Esophagus muscularis mucosa (tissue), 4 donors: ENCODE measurements at places on chromosomes 7 and 10. TPM values are rescaled to one million over a fixed set of nuclear protein-coding genes. Genes with fewer than 3 reads are reported as not detected.

DNA sequence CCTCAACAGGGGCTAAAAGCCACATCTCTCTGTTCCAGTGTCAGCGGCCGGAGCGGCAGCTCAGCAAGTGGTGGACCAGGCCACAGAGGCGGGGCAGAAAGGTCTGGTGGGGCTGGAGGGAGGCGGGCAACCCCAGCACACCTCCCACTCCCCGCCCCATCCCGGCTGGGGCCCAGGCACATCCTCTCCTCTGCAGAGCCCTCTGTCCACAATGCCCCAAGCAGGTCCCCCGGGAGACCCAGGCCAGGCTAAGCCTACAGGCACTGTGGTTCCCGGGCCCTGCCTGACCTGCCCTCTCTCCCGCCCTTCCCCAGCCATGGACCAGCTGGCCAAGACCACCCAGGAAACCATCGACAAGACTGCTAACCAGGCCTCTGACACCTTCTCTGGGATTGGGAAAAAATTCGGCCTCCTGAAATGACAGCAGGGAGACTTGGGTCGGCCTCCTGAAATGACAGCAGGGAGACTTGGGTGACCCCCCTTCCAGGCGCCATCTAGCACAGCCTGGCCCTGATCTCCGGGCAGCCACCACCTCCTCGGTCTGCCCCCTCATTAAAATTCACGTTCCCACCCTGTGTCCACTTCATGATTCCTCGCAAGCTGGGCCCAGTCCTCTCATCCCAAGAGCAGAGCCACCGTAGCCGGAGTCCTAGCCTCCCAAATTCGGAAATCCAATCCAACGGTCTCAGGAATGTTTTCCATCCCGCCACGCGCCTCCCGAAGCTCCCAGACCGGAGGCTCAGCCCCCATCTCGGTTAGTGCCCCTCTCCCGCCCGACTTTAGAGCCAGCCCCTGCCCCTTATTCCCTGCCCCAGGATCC is 2.1 kb downstream of the ADIRF start:
- DNase-seq = peak; percentile 94
- peak overlapping the region; percentile 99 for H3K27ac ChIP-seq
- no peaks in the 10 kb centered on the region for H3K27me3 ChIP-seq
- H3K4me1 ChIP-seq = peaks cover 66% of the 10 kb centered on the region

DNA sequence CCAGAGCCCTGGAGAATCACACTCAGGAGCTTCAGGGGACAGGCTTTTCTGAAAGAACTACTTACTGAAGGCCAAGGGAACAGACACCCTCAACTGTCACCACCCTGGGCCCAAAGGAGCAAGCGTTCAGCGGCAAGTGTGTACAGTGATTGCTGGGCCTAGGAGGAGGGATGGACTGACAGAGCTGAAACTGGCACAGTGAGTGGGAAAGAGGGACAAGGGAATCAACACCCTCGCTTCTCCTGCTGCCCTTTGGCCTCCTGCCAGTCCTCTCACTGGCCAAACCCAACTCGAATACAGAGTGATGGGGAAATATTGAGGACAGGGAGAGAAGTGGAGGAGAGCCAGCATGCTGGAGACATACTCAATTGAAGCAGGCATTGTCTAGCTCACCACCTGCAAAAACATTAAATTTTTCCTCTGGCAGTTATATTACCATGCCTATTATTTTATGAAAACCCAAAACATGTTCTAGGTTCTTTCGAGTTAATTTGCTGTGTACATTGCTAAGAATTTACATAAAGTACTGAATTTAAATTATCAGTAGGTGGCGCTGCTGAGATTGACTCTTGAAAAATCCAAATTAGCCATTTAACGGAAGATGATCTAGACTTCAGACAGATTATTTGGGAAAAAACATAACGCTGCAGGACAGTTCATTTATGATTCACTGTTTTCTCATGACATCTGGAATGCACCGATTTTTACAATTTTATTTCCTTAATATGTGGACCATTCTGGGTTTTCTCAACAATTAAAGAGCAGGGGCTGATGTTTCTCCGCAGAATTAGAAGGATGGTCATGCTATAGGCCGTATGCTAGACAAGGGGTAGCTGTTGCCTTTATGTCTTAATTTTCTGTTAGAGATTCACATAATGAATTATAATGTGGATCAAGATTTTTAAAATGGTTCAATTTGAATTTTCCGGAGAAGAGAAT is 14.7 kb upstream of the TMEM236 start:
- H3K27me3 ChIP-seq = no peaks in the 10 kb centered on the region
- no peaks in the 10 kb centered on the region for H3K36me3 ChIP-seq
- H3K27ac ChIP-seq = no peak overlapping the region
- no peak for DNase-seq

DNA sequence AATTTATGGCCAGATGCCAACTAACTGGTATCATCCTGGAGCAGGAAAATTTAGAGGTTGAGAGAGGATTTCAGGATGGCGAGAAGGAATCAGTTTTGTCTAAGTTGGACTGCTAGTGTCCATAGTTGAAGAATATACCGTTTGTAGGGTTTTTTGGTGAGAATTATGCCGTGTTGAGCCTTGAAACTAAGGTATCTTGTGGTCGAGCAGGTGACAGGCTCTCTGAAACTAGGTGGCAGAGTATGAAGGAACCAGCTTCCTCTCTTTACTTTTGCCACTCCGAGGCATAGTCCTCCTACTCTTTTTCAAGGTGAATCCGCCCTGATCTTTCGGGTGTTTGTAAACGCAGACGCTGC is 9.7 kb downstream of the MDFIC start:
- no peaks in the 10 kb centered on the region for H3K36me3 ChIP-seq
- H3K27ac ChIP-seq = no peak overlapping the region
- H3K4me3 ChIP-seq = no peak overlapping the region
- no peaks in the 10 kb centered on the region for H3K27me3 ChIP-seq

- no peak overlapping the region for H3K27ac ChIP-seq
- no peaks in the 10 kb centered on the region for H3K36me3 ChIP-seq
- DNase-seq = no peak
- H3K4me3 ChIP-seq = peak overlapping the region; percentile 14
- H3K4me1 ChIP-seq = no peaks in the 10 kb centered on the region
Observed at GRCh38 chr7:116028787-116029186, 1.8 kb downstream of the TFEC start.

- H3K27me3 ChIP-seq = no peaks in the 10 kb centered on the region
- DNase-seq = no peak
- H3K36me3 ChIP-seq = no peaks in the 10 kb centered on the region
- peaks cover 42% of the 10 kb centered on the region for H3K4me1 ChIP-seq
- H3K4me3 ChIP-seq = no peak overlapping the region
Observed at GRCh38 chr7:32501522-32501921, 6.2 kb downstream of the AVL9 start.

GRCh38 chr7:155584261-155584660 is 37.9 kb upstream of the CNPY1 start:
- no peak overlapping the region for H3K4me3 ChIP-seq
- peaks cover 53% of the 10 kb centered on the region for H3K27me3 ChIP-seq
- H3K36me3 ChIP-seq = no peaks in the 10 kb centered on the region
- no peak for DNase-seq
- peaks cover 12% of the 10 kb centered on the region for H3K4me1 ChIP-seq

GRCh38 chr7:45174966-45175765 is 17.6 kb downstream of the RAMP3 start:
- no peaks in the 10 kb centered on the region for H3K27me3 ChIP-seq
- no peaks in the 10 kb centered on the region for H3K4me1 ChIP-seq
- H3K4me3 ChIP-seq = no peak overlapping the region

GRCh38 chr7:71198887-71199286 is 66.9 kb downstream of the GALNT17 start:
- H3K4me1 ChIP-seq = peaks cover 10% of the 10 kb centered on the region
- peak overlapping the region; percentile 61 for H3K27ac ChIP-seq
- H3K27me3 ChIP-seq = no peaks in the 10 kb centered on the region
- DNase-seq = no peak

GRCh38 chr10:73413108-73413527 is 740 bp downstream of the ANXA7 start:
- H3K27ac ChIP-seq = peak overlapping the region; percentile 91
- peak overlapping the region; percentile 90 for H3K4me3 ChIP-seq
- H3K27me3 ChIP-seq = no peaks in the 10 kb centered on the region
- no peaks in the 10 kb centered on the region for H3K36me3 ChIP-seq
- no peak for DNase-seq

GRCh38 chr10:13346283-13347042 is 1.6 kb downstream of the SEPHS1 start:
- H3K27me3 ChIP-seq = peaks cover under 1% of the 10 kb centered on the region
- peak overlapping the region; percentile 99 for H3K27ac ChIP-seq
- no peak for DNase-seq
- no peaks in the 10 kb centered on the region for H3K36me3 ChIP-seq

GRCh38 chr7:5423976-5424748 is 528 bp upstream of the TNRC18 start:
- H3K27me3 ChIP-seq = no peaks in the 10 kb centered on the region
- no peaks in the 10 kb centered on the region for H3K36me3 ChIP-seq
- H3K27ac ChIP-seq = peak overlapping the region; percentile 100
- peak overlapping the region; percentile 100 for H3K4me3 ChIP-seq

DNA sequence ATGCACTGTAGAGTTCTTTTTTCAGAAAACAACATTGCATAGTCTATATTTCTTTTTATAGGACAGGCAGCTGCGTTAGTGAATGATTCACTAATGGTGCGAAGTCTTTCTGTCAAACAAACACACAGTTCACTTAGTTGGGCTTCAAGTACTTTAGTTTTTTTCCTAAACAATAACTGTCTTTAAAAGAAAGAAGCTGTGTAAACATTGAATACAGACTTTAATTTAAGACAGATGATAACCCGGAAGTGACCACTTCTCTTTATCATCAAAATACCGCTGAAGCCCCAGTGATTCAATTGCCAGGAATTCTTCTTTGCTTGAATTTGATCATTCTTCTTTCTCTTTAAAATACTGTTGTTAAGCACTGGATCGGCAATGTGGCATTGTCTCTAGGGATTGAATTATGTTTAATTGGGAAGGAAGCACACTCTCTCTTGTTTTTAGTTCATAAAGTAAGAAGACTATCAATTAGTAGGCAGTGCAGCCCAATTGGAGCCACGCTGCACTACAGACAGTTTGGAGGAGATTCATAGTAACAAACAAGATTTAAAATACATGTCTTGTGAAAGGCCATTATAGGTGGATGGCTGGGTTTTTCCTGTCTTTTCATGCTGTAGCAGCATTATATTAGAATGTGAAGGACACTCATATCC is 30.4 kb downstream of the CNTNAP2 start:
- no peak overlapping the region for H3K27ac ChIP-seq
- no peaks in the 10 kb centered on the region for H3K36me3 ChIP-seq
- no peak for DNase-seq
- no peaks in the 10 kb centered on the region for H3K27me3 ChIP-seq
- no peak overlapping the region for H3K4me3 ChIP-seq

DNA sequence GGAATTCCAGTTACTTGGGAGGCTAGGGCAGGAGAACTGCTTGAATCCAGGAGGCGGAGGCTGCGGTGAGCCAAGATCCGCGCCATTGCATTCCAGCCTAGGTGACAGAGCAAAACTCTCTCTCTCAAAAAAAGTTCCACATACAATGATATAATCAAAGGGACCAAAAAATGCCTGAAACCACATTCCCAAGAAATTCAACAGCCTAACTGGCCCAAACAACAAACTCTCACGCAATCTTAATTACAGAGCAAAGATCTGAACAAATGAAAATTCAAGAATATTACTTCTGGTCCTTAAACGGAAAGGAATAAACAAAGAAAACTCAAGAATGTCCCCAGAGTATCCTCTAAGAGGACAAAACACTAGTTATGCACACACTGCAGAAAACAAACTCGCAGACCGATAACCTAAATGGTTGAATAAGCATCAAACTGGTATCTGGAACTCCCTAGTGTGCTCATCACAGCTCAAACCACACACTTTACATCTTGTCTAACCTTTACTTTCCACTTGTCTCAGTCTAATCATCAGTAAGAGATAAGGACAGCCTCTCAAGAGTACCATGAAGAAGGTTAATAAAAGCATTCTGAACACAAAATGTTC is 3.7 kb downstream of the OGA start:
- H3K27ac ChIP-seq = peak overlapping the region; percentile 7
- DNase-seq = no peak
- H3K36me3 ChIP-seq = peaks cover 30% of the 10 kb centered on the region
- H3K27me3 ChIP-seq = no peaks in the 10 kb centered on the region

DNA sequence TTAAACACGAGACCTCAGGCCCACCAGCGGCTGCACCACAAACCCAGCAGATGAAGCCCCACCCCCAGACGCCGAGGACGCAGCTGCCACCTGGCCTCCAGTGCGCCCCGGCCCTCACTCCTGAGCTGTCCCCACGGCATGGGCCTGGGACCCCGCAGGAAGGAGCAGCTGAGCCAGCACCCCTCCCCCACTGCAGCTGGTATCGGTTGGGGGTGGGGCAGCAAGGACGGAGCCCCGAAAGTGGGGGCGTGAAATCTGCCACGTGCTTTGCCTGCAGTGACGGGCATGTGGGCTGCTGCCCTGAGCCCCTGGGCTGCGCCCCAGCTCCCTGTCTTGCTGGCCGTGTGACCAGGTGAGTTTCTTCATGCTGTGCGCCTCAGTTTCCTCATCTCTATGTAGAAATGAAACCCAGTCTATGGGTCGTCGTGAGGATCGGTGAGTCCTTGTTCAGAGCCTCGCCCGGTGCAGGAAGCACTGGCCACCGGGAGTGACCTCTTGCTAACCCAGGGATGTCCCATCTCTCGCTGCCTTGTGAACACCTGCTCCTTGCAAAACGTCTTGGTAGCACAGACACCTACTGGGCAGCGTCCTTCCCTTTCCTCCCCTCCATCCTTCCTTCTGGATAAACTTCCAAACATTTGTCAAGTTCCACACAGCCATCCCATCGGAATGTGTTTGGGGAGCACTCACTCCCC is 32.0 kb downstream of the CFAP46 start:
- no peak for DNase-seq
- H3K27ac ChIP-seq = no peak overlapping the region

DNA sequence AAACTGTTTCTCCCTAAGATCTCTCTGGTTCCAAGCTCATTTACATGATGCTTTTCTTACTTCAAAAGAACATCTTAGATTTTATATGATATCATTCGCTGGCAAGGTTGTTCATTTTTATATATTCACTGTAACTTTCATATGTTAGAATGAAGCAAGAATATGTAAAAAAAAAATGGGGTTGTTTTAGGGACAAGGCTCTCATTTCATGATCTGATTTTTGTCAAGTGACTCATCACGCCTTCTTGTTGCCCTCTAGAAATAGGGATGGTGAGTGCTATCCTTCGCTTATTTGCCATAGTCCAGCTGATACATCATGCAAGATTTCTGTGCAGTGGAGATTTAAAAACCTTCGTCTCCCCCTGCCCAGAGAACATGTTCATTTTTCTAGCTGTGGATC is 14.0 kb upstream of the CELF2 start:
- DNase-seq = no peak
- peaks cover 9% of the 10 kb centered on the region for H3K4me1 ChIP-seq
- no peak overlapping the region for H3K27ac ChIP-seq
- H3K4me3 ChIP-seq = no peak overlapping the region

DNA sequence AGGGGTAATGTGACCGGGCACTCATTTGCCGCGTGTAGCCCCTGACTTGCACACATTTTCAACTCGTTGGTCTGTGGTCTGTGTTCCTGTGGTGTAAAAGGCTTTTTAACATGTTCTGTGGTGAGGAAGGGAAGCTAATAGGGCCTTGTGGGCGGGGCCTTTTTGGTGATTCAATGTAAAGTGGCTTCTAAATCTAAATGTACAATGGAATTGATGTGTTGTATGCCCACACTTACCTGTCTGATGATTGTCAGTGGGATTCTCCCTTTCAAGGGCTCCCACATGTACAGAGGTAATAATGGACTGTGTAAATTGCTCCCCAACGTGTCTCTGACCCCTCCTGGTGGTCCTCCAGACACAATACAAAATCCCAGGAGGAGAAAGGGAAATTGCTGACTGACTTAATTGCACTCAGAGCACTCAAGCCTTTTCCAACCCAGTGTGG is 43.1 kb upstream of the GATAD1 start:
- no peaks in the 10 kb centered on the region for H3K4me1 ChIP-seq
- no peak for DNase-seq
- H3K27ac ChIP-seq = no peak overlapping the region
- H3K27me3 ChIP-seq = no peaks in the 10 kb centered on the region
- H3K4me3 ChIP-seq = no peak overlapping the region
- peaks cover 3% of the 10 kb centered on the region for H3K36me3 ChIP-seq

The COBL gene
- total RNA-seq = 44.0 TPM

The YKT6 gene
- 79.5 TPM for total RNA-seq

The DRGX gene
- not detected for total RNA-seq
